Left cardiac atrium (tissue), 4 donors: ENCODE measurements at places on chromosomes 7 and 10. TPM values are rescaled to one million over a fixed set of nuclear protein-coding genes. Genes with fewer than 3 reads are reported as not detected.

FEZF1 gene
- not detected for total RNA-seq

DNA sequence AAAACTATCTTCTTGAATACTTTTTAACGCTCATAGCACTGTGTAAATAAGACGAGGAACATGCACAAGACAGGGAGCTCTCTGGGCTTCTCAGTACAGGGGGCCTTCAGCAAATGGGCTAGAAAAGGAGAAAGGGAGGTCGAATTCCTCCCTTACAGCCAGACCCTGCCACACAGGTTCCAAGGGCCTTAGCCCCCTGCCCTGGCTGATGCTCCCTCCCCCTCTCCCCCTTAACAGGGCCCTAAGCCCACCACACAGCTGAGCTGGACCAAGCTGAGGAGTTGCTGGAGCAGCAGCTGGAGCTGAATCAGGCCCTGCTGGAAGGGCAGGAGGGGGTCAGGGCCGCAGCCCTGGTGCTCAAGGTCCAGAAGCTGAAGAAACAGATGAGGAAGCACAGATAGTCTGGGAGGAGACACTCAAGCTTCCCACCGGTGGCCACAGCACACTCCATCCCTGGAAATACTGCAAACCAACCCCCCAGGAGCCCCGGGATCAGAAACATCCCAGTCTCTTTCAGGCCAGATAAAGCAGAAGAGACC, 153.9 kb downstream of the SNX13 start:
- DNase-seq: no peak

GRCh38 chr7:24834128-24834798, 77.0 kb upstream of the GSDME start:
- DNase-seq: no peak

- no peak for DNase-seq
These were observed 294.6 kb upstream of the ZNF32 start for GRCh38 chr10:43943119-43943817.

GRCh38 chr10:78899098-78899754, 169.5 kb upstream of the ZMIZ1 start:
- DNase-seq: no peak

- no peak for DNase-seq
These were observed 28.6 kb upstream of the VCL start for GRCh38 chr10:73969224-73969841.
